ENCODE measurements at places on chromosomes 1 and 21.
A peak's percentile ranks its signal among the peaks of the same experiment; 100 is the strongest.

DNA sequence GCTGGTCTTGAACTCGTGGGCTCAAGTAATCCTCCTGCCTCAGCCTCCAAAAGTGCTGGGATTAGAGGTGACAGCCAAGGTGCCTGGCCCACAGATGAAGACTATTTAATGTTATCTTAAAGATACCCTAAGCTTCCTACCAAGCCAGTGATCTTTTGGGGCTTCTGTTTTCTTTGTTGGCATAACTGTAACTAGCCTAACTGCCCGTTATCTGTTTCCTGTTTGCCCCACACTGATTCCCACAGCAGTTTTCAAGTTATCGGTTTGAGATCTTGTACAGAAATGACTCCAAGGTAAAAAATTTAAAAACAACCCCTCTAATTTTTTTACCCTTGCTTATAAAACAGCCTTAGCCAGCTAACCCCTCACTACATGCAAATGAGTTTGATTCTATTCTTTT lies 12.4 kb downstream of the SELL start:
- no peak for DNase-seq

DNA sequence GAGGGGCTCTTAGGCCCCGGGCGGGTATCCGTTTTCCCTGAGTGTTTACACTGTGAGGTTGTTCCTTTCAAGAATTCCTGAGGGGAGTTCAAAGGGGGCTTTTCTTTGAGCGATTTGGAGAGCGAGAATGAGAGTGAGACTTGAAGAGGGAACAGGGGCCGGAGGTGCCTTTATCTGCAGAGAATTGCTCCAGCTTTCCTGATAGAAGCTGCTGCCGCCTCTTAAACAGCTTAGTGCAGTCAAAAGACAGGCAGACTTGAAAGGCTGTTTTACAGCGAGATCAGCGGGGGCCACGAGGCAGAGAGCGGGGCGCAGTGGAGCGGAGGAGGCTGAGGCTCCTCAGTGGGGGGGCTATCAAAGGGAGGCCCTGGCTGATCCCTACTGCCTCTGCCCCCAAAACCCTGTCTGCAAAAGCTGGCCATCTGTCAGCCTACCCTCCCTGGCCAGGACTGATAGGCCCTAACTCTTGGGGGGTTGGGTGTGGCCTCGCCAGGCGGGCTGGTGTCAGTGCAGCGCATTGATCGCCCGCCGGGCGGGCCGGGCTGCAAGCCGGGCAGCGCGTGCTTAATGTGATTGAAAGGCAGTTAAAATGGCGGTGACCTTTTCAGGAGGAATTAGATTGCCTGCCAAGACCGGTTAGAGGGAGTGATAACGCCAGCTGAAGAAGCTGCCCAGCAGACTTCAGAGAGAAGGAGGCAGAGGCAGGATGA lies 36.4 kb downstream of the TMEM53 start:
- DNase-seq, result no peak

DNA sequence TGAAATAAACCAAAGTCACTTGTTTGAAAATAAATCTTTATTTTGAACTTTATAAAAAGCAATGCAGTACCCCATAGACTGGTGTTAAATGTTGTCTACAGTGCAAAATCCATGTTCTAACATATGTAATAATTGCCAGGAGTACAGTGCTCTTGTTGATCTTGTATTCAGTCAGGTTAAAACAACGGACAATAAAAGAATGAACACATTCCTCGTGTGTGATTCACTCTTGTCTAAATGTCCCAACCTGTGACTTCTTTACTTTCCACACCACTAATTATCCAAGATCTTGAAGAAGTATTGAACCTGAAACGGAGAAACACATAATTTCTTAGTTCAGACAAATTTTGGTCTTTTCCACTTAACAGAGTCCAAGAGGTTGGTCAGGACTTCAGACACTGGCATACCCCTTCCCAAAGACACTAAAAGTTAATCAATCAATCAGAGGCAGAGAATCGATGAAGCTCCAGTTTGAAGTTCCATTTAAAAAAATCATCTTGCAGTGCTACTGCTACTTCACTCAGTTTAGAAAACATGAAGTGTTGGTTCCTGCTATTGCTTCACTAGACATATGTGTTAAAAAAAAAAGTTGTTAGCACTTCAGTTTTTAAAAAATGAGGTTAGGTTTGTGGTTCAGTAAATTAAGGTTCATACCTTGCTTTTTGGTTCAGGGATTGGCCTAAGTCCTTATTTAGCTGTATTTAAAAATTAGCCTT lies 26.2 kb downstream of the ATP1B1 start:
- DNase-seq, result no peak

- DNase-seq, result no peak
Measured at GRCh38 chr1:57249511-57249910, 174.3 kb downstream of the DAB1 start.

DNA sequence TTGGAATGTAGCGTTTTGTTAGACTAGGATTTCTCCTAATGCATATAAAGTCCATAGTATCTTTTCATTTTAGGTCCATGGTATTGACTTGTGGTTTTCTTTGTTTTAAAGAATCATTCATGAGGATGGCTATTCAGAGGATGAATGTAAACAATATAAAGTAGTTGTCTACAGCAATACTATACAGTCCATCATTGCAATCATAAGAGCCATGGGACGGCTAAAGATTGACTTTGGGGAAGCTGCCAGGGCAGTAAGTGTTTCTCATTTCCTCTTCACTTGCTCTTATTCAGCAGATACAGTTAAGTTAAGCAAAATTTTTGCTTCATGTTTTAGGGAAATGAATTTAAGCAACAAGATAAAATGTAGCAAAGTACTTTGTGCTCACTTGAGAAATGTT lies 25.4 kb downstream of the GNAI3 start:
- peak; percentile 75 for DNase-seq

DNA sequence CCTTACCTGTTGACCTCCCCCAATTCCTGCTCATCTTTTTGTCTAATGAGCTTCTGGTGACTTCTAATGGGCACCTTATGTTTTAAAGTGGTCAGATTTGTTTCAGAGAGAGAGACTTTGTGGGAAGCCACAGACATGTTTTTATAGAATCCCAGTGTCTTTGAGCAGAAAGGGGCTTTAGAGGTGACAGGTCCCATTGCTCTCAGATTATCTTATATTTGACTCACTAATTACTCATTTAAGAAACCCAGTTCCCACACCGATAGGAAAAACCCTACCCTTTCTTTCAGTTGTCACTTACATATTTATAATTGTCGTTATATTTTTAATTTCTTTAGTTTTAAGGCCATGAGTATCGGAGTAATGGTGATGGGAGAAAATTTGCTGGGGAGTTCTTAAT lies 215.5 kb downstream of the CAMTA1 start:
- DNase-seq, result no peak

DNA sequence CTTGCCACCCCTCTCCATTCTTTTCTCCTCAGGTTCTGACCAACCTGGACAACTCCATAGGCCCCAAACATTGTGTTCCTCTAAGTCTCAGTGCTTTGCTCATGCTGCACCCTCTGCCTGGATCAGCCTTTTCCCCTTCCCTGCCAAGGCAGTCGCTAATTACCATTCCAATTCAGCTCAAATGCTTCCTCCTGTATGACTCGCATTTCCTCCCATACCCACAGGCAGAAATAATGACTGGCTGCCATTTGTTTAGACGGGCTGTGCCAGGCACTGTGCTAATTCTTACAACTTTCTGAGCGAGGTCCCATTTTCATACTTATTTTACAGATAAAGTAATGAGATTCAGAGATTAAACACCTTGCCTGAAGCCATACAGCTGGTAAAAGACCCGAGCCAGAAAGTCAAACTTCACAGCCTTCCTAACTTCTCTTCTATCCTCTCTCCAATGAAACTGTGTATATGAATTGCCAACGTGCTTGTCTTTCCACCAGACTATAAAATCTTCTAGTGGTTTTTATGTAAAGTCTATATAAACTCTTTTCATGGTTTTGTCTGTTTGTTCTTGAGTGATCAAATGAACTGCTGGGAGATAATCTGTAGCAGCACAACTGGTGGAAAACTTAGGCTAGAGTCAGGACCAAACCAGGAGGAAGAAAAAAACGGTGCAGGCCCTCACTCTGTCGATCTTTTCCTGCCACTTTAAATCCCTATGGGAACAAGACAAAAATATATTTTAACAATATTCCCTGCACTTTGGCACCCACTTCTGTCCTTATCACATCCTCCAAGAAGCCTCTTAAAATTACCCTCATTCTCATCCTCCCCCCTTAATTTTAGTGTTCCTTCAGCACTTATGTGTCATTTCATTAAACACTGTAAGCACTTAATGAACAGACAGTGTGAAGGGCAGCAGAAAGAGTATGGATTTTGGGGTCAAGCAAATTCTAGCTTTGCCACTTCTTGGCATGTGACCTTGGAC lies 33.7 kb downstream of the RAB3B start:
- DNase-seq, result no peak

GRCh38 chr21:31945546-31945945 lies 72.7 kb downstream of the HUNK start:
- DNase-seq, result no peak

- DNase-seq, result no peak
Measured at GRCh38 chr1:108851567-108851966, 5.3 kb downstream of the AKNAD1 start.

GRCh38 chr1:101603726-101604125 lies 366.9 kb downstream of the S1PR1 start:
- no peak for DNase-seq

DNA sequence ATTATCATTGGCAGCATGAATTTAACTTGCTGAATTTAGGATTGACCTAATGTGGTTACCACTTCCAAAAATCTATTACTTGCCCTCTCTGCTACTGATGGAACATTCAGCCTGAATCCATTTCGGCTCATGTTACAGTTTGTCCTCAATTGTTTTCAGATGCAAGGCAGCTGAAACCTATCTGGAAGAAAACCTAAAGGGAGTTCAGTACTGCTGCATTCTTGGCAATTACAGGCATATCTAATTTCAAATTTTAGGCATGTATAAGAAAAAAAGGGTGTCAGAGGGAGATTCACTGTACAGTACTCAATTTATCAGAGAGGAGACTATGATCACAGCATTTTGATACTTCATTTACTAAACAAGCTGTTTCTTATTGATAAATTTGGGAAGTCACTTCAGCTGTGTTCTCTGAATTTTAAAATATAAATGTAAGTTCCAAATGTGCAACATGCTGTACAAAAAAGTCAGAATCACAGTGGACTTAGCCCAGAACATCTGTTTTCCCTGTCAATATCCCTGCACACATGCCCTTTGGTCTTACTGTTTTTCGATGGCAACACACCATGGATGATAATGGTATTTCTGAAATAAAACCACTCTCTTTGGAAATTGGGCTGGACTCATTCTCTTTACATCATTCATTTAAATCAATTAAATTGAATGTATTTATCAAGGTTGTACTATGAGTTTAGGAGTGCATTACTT lies 651.6 kb upstream of the ADGRL4 start:
- no peak for DNase-seq

GRCh38 chr1:187477103-187477502 lies 648.4 kb downstream of the PLA2G4A start:
- no peak for DNase-seq

GRCh38 chr1:61626816-61627215 lies 98.1 kb downstream of the TM2D1 start:
- DNase-seq, result no peak

- DNase-seq, result no peak
Measured at GRCh38 chr1:90712915-90713730, 4.0 kb downstream of the BARHL2 start.

DNA sequence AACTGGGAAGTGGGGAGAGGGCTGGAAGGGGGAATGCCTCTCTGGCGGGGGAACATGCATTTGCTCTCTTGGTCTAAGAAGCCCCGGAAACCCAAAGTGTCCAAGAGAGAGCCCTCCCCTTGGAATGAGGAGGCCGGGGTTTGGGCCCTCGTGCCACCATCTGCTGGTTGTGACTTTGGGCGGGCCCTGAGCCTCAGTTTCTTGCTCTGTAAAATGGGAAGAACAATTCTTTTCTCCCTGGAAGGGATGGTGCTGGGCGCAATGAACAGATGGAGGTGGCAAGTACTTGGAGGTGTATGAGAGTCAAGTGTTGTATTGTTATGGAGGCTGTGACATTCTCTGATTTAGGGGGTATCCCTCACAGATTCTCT lies 69.9 kb upstream of the TARDBP start:
- no peak for DNase-seq

GRCh38 chr1:71393301-71393700 lies 312.5 kb upstream of the ZRANB2 start:
- no peak for DNase-seq

- DNase-seq, result no peak
Measured at GRCh38 chr1:85297855-85298629, 21.6 kb upstream of the BCL10 start.

GRCh38 chr1:57464756-57465155 lies 40.9 kb upstream of the DAB1 start:
- DNase-seq, result no peak

DNA sequence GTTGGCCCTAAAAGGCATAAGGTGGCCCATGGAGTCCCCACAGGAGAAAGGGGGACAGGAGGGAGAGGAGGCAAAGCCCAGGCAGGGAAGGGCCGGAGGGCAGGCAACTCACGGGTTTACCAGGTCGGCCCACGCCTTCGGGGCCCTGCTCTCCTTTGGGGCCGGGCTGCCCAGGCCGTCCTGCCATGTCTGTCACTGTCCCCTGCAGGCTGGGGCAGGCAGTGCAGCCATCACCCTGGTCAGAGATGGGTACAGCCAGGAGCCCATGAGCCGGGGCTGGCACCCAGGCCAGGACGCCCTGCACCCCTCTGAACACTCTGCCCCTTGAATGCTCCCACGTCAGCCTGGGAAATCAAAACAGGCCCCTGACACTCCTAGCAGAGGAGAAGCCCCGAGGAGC lies 19.8 kb downstream of the COL16A1 start:
- no peak for DNase-seq
